ENCODE measurements at places on chromosomes 5 and 9.

DNA sequence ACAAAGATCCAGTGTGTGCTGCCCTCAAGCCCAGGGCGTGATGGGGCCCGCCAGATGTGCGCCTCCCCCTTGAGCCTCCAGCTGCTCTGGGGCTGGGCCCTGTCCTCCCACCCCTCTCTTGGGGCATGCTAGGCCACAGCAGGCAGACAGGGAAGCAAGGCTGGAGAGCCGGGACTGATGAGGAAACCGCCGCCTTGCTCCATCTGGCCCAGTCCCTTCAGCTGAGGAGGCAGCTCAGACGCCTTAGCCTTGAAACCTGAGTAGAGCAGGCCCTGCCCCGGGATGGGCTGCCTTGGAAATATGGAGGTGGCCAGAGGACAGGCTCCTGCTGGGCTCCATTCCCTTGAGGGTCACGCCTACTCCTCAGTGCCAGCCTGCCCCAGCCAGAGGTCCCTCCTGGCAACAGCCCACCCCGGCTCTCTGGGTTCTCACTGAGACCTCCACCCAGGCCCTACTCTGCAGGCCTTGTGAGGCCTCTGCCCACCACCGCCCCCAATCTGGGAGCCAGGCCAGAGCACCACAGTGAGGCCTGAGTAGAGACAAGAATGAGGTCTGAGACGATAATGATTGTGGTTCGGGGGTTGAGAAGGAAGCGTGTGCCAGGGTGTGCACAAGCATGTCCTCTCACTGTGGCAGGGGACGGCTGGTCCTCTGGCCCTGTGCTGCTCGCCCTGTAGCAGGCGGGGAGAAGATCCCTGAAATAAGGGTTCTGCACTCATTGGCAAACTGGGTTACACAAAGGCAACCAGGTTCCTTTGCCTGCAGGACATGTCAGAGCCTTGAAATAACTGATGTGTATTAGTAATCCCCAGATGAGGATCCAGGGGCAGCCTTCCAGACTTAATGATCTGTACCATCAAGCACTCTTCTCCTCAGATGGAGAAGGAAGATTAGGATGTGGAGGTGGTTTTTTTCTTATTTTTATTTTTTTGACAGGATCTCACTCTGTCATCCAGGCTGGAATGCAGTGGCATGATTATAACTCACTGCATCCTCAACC lies 30.9 kb downstream of the CXXC5 start:
- no peak for DNase-seq

DNA sequence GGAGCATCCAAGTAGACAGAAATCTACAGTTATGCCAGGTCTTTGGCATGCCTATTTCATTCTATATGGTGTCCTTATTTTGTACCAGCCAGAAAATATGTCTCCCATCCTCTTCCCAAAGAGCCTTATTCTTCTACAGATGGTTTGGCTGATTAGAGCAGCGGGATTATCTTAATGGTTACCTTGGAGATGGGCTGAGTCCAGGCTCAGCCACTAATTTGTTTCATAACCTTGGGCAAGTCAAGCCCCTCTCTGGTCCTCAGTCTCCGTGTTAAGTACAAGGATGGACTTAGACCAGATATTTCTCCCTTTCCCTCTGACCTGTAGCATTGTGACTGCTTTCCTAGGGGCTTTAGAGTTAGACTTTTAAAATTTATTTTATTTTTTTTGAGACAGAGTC lies 11.1 kb upstream of the GLE1 start:
- DNase-seq, result no peak

GRCh38 chr5:164708831-164709230 lies 1203.4 kb downstream of the MAT2B start:
- DNase-seq, result no peak

GRCh38 chr9:38437193-38437823 lies 13.1 kb upstream of the IGFBPL1 start:
- DNase-seq, result no peak

GRCh38 chr9:138011951-138012500 lies 134.4 kb downstream of the CACNA1B start:
- no peak for DNase-seq

- no peak for DNase-seq
These were observed 364.2 kb downstream of the TMEM232 start for GRCh38 chr5:110362261-110362660.

DNA sequence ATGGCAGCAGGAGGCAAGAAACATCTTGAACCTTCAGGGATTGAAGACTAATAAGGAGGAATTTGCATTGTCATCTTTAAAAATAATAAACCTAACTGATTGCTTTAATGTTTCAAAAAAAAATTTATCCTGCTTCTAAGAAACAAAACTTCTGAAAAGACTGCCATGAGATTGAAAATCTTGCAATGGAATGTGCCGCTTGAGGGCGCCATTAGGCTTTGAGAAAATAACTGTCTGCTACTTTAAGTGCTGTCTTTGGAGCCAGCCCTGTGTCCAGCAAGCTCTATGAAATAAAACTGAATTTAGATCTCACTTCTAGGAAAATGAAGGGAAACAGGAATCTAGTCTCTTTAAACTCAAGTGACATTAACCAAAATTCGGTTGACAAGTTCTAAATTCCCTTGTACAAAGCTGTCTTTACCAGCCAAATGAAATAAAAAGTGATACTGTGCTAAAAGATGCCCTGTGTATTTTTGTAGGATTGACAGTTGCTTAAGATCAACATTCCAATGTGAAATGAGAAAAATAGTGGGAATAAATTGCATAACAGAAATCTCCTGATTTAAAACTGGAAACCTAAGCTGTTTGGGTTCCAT lies 79.4 kb downstream of the ESM1 start:
- peak; percentile 58 for DNase-seq

GRCh38 chr5:80255431-80255810 lies 427 bp downstream of the SERINC5 start:
- DNase-seq, result peak; percentile 50

All from activated T-cell treated with anti-CD3 and anti-CD28 coated beads for 24 hours (primary cell).